ENCODE measurements at places on chromosomes 6 and 20.

DNA sequence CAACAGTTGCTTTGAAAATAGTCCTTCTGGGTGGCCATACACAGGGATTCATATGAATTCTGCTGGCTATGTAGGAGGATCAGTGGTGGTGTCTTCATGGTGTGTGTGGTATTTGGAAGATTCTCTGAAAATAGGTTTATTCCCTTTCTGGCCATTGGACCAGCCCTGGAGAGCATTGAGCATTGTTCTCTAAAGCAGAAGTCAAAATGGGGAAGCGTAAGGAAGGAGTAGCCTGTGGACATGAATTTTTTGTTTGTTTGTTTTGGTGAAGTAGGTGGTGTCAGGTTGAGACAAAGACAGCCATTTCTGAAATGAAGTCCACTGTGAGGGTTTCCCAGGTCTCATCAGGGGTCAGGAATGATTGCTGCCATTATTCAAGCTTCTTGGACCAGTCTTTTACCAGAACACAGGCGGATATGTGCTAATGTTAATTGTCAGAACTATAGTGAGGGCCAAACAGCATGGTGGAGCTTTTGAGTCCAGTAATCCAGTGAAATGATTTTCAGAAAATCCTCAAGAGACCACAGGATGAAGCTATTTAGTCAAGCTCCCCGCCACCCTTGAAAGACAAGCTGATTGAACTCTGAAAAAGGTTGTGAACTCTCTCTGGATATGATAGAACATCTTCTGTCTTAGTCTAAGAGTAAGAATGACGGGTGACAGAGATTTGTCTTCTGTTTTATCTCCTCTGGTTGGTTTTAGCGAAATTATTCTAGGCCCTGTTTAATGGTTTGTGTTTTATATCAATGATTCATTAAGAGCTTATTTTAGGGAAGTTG lies 60.0 kb downstream of the DNAH8 start:
- no peak for DNase-seq

DNA sequence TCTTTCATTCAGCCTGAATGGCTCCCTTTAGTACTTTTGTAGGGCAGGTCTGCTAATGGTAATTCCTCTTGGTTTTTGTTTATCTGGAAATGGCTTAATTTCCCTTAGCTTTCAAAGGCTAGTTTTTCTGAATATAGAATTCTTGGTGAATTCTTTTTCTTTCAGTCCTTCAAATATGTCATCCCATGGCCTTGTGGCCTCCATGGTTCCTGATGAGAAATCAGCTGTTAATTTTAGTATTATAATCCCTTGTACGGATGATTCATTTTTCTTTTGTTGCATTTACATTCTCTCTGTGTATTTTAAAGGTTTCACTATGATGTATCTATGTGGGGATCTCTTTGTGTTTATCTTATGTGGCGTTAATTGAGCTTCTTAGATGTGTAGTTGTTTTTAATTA lies 179.6 kb upstream of the ARG1 start:
- DNase-seq = no peak

- DNase-seq = no peak
Observed at GRCh38 chr6:127392301-127392700, 48.9 kb upstream of the ECHDC1 start.

GRCh38 chr20:13396022-13396421 lies 174.9 kb downstream of the ISM1 start:
- DNase-seq = no peak

- no peak for DNase-seq
Observed at GRCh38 chr20:62314339-62314638, 11.5 kb downstream of the ADRM1 start.

DNA sequence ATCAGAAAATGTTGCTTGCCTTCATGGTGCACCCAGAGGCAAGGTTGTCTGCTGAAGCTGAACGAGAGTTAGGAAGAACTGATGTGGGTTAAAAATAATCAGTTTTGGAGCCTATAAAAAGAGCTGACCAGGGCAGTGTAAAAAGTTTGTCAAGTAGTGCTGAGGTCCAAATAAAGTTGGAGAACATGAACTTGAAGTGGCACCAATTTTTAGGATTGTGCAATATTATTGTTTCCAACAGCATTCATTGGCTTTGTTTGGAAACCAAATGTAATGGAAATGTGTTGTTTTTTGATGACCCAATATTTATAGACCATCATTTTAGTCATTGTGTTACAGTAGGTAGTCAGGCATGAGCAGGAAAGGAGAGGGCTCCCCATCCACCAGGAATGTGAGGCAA lies 55.7 kb downstream of the GPR63 start:
- no peak for DNase-seq

GRCh38 chr6:37313723-37314486 lies 39.9 kb upstream of the RNF8 start:
- DNase-seq = no peak

DNA sequence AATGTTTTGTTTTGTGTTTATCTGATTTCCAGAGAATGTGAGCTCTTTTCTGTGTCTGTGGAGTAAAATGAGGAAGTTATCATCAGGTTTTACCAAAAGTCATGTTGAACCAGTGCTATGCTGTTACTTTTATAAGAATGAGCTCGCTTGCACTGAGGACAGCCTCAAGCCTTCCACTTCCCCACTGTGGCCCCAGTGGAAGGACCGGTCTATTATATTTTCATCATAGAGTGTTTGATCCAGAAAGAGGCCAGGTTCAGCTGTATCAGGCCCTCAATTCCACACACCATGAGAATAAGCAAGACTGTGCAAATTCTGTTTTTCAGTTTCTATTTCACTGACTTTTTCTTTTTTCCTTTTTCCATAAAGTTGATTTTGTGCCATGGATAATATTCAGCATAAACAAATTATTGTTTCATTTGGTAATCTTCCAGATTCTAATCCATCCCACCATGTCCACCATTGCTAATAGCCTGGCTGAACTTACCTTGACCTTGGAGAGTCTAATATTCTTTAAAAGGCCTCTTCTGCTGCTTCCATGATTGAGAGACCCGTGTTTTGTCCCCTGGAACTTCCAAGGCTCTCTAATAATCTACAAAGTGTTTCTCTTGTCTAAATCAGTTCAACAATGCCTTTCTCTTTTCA lies 286.2 kb downstream of the THBS2 start:
- no peak for DNase-seq

DNA sequence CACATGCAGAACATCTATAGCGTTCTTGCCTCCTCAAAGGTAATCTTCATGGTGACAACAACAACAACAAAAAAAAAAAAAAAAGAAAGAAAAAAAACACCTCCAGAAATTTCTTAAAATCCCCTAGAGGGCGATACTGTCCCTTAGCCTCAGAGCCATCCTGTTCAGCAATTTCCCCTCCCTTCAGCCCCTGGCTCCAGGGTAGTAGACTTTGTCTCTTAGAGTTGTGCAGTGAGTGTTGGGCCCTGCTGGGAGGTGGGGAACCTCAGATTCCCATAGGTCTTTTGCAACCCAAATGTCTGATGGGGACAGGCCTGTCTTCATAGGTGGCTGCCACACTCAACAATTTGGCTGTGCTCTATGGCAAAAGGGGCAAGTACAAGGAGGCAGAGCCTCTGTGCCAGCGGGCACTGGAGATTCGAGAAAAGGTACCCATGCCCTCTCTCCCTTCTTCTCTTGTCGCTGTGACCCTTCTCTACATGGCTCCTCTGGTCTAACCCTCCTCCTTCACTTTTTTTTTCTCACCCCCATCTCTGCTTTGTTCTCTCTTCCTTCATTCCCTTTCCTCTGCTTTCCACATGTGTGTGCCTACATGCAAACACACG lies 6.0 kb upstream of the PTK7 start:
- no peak for DNase-seq

DNA sequence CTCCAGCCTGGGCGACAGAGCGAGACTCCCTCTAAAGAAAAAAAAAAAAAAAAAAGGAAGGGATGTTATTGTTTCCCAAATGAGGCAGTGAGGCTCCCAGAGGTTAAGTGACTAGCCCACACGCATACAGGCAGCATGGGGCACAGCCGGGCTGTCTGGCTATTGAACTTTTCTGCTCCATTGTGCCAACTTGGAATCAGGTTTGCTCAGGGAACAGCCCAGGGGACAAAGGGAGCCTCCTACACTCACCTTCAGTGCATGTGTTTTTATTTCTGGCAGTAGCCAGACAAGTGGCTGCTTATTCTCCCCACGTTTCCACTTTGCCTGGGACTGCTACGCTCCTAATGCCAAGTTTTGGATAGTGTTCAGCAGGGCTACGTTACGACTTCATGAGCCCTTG lies 10.7 kb downstream of the ETV7 start:
- no peak for DNase-seq

- DNase-seq = no peak
Observed at GRCh38 chr6:90008908-90009501, 114.7 kb downstream of the GJA10 start.

DNA sequence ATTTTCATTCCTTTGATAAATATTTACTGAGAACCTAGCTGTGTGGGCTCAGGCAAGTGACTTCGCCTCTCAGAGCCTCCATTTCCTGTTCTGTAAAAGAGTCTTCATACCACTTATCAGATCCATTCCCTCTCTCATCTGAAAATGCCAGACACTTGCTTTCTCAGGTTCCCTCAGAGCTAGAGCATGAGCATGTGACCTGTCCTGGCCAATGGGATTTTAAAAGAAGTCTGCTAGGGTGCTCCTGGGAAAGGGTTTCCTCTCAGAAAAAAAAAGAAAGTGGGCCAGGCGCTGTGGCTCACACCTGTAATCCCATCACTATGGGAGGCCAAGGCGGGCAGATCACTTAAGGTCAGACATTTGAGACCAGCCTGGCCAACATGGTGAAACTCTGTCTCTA lies 5.3 kb downstream of the KCNB1 start:
- DNase-seq = no peak

DNA sequence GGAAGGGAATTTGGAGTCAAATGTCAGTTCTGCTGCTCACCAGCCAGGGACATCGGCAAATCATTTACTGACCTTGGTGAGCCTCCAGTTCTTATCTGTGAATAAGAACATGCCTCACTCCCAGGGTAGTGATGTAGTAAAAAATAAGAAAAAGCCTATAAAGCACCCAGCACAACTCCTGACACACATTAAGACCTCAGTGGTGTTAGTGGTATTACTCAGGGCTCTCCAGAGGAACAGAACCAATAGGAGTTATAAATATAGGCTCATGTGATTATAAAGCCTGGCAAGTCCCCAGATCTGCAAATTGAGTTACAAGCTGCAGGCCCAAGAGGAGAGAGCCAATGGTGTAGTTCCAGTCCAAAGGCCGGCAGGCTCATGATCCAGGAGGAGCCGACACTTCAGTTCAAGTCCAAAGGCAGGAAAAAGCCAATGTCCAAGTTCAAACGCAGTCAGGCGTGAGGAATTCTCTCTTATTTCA lies 71.3 kb upstream of the EYA2 start:
- DNase-seq = no peak

GRCh38 chr6:20334334-20334733 lies 67.3 kb upstream of the E2F3 start:
- no peak for DNase-seq

DNA sequence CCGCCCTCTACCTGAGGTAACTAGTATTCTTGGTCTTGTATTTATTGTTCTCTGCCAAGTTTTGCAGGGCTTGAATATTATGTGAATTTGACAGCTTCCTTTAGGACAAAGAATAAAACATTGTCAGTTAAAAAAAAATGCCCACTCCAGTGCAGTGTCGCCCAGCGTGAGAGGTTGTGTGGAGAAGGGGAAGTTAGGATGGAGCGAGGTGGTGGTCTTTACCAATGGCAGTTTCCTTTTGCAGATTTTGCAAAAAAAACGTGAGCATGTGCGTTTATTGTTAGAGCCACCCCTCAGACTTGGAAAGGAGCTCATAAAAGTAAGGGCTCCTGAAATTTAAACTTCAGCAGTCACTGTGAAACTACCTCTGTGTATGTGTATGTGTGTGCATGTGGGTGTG lies 28.3 kb downstream of the UST start:
- DNase-seq = no peak

DNA sequence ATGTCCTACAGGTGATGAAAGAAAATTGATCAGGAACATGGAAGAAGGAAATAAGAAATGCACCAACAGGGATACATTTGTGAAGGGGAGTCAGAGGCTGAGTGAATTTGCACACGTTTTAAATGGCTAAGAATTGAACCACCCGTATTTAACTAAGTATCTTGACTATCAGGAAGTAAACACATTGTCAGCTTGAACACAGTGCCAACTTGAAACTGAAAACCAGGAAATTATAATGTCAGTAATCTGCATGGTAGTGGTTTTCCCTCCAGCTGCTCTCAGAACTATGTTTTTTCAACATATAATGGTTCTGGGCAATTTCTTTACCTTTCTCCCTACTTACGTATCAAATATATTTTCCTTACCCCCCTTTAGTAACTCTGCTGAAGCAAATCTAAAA lies 366.5 kb upstream of the POU3F2 start:
- no peak for DNase-seq

DNA sequence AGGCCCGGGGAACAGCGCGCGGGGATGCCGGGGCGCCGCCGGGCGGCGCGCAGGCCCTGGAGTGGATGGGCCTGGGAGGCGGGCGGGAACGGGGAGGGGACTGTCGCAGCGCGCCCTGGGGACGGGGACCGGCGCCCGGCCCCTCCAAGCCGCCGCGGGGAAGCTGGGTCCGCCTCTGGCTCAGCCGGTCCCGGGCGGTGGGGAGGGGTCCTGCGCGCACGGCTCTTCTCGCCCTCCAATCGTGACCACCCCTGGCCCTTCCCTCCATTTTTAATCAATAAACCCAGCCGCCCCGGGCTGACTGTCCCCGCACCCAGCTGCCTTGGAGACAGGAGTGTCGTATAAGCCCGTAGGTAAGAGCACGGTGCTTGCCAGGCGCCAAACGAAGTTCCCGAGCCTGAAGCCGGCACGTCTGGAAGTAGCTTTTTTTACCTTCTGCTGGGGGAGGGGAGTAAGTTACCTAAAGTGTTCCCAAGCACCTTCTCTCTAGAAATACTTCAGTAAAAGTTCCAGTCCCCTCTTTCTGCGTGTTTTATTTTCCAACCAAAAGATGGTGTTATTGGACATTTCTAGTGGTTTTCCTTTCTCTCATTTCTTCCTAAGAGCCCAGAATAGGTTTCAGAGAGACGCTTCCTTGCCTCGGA lies 780 bp upstream of the TAF4 start:
- DNase-seq = peak; percentile 56

GRCh38 chr6:80523010-80523409 lies 416.5 kb downstream of the BCKDHB start:
- no peak for DNase-seq

GRCh38 chr20:51731731-51732095 lies 36.5 kb downstream of the ATP9A start:
- DNase-seq = no peak

Measured in stimulated activated CD4-positive, alpha-beta T cell treated with anti-CD3 and anti-CD28 coated beads, Interleukin-4, amount 100 ng/mL, for 1 hour (primary cell).